IPS-NIHi11 (cell line): ENCODE measurements at places on chromosomes 3 and 15.

GRCh38 chr3:14458434-14459275, 56.2 kb downstream of the SLC6A6 start:
- DNase-seq = no peak

- DNase-seq = peak; percentile 57
These were observed 422.7 kb upstream of the TPRG1 start for GRCh38 chr3:188749010-188749617.

GRCh38 chr15:74901612-74902063, 5.0 kb downstream of the FAM219B start:
- DNase-seq = peak; percentile 82

DNA sequence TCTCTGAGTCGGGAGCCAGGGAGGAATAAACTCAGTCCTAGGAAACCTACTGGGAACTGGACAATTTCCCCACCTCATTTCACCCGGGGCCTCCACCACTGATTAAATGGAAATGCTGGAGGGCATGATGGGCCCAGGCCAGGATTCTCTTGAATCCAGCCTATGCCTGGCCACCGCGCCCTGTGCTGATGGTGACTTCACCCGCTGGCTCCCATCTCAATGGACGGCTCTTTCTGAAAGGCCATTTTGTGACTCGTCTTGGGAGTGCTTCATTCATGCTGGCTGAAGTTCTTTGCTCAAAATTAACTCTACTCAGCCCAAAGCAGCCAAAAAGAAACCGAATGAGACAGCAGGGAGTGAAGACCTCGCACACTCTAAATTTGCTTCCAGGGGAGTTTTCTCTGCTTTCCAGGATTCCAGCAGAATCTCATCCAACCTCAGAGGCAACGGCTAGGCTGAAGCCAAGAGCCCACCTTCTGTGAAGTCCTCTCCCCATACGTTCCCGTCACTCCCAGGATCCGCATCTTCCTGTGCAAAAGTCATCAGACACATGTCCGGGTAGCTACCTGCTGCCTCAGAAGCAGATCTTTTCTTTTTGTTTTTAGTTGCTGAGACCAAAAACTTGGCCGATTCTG, 266.0 kb upstream of the ICE2 start:
- no peak for DNase-seq

DNA sequence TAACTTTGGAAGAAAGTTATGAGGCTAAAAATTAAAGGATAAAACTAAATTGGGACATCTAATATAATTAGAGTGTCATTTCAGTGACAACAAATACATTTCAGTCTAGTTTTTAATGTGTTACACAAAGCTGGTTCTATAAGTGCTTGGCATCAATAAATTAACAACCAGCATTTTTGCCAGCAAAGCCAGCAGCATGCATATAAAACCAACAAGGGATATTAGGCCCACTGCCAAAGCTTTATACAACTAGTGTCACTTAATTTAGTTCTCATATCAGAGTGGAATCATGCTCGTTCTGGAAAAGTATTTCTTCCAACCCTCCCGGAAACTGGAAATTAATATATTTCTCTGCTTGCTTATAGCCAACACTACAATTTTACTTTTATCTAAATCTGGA, 88.8 kb downstream of the THBS1 start:
- no peak for DNase-seq

- DNase-seq = no peak
These were observed 258.9 kb downstream of the UACA start for GRCh38 chr15:70504299-70504951.

DNA sequence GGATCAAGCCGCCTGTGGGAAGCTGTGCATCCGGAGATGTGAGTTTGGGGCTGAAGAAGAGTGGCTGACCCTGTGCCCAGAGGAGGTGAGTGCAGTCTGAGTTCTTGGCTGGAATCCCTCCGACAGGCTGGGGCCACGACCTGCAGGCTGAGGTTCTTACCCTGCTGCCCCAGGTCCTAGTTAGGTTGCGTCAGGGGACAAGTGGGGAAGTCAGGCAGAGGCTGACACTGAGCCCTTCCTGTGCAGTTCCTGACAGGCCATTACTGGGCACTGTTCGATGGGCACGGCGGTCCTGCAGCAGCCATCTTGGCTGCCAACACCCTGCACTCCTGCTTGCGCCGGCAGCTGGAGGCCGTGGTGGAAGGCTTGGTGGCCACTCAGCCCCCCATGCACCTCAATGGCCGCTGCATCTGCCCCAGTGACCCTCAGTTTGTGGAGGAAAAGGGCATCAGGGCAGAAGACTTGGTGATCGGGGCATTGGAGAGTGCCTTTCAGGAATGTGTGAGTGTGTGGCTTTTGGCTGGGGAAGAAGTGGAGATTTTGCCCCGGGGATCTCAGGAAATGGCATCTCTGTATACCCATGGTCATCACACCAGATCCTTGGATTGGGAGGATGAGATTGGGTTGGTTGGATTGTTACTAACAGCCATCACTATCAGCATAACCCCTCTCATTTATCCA, 1.3 kb downstream of the PPM1M start:
- no peak for DNase-seq

DNA sequence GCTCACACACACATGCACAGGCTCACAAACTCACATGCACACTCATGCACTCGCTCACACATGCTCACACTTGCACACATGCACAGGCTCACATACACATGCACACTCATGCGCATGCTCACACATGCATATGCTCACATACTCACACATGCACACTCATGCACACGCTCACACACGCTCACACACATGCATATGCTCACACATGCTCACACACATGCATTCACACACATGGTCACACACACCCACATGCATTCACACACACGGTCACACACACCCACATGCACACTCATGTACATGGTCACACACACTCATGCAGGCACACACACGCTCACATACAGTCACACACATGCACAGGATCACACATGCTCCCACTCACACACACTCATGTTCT, 132.8 kb upstream of the SMAD3 start:
- DNase-seq = no peak

GRCh38 chr3:144270100-144270499, 298.5 kb downstream of the DIPK2A start:
- DNase-seq = no peak
